ENCODE measurements at places on chromosomes 5 and 9.

GRCh38 chr5:172342918-172343317 is 59.4 kb upstream of the UBTD2 start:
- DNase-seq: no peak

GRCh38 chr5:42807722-42808447 is 3.8 kb downstream of the SELENOP start:
- DNase-seq: no peak

DNA sequence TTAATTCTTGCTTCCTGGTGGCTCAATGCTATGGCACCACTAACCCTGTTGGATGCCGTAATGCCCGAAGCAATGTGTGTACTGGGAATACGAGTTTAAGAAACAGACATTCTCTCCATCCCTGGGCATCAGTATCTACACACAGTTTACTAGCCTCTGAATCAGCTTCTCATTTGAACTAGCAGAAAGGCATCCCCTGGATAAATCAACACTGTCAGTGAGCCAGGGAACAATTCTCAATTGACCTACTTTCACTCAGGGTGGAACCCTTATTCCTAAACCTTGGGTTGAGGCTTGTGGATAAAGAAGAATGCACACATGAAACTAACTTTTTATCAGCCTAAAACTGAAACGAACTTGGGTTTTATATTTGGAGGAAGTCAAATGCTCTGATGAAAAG is 331.0 kb downstream of the GADD45G start:
- DNase-seq: no peak

DNA sequence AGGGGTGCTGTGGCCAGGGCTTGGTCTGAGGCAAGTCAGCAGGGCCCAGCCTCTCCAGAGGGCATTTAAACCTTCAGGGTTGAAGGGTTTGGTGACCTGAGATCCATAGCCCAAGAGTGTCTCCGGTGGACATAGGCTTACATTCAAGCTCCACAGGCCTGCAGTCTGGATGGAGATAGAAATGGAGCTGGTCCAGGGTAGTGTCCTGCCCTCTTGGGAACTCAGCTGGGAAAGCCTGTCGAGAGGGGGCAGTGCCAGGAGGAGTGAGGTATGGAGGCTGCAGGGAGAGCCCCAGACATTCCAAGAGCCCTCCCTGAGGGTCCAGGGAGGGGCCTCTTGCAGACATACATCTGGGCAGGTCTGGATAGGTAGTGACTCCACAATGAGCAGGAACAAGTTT is 177.0 kb upstream of the MVB12B start:
- no peak for DNase-seq

GRCh38 chr5:14998491-14998890 is 126.9 kb upstream of the ANKH start:
- DNase-seq: no peak

DNA sequence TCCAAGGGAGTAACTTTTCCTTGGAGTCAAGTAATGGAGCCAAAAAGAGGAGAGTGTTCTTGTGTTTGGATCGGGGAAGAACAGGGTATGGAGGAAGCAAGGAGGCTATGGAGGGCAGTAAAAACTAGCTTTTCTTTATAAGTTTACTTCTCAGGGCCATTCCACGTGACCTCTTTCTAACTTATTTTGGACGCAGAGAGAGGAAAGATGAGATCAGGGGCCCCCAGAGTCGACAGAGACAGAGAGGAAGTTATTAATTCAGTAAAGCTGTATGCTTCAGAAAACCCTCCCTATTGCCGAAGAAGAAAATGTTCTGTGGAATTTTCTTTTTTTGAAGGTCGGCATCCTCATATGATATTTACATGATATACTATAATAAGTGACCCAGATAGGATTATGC is 233.8 kb upstream of the MPDZ start:
- no peak for DNase-seq

- peak; percentile 42 for DNase-seq
Observed at GRCh38 chr9:129006328-129007034, 21.6 kb downstream of the SH3GLB2 start.

DNA sequence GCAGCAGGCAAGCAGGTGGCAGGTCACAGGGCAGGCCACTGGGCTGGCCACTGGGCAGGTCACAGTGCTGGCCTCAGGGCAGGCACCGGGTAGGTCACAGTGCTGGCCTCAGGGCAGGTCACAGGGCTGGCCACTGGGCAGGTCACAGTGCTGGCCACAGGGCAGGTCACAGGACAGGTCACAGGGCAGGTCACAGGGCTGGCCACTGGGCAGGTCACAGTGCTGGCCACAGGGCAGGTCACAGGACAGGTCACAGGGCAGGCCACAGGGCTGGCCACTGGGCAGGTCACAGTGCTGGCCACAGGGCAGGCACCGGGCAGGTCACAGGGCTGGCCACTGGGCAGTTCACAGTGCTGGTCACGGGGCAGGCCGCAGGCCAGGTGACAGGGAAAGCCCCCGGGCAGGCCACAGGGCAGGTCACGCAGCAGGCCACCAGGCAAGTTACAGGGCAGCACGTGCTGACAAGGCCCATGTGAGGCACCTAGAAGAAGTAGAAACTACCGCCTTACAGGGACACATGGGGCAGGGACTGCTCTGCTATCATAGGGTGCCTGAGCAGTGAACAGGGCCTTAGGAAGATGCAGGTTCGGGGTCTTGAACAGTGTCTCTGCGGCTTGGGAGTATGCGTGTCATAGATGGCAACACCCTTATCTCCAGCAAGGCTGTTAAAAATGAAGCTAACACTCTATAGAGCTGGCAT is 18.6 kb upstream of the MED10 start:
- DNase-seq: no peak

- DNase-seq: no peak
Observed at GRCh38 chr9:111898331-111899096, 1.9 kb downstream of the UGCG start.

- DNase-seq: no peak
Observed at GRCh38 chr5:175467983-175468690, 10.2 kb upstream of the SFXN1 start.

GRCh38 chr5:66382152-66382551 is 214.0 kb upstream of the MAST4 start:
- no peak for DNase-seq

DNA sequence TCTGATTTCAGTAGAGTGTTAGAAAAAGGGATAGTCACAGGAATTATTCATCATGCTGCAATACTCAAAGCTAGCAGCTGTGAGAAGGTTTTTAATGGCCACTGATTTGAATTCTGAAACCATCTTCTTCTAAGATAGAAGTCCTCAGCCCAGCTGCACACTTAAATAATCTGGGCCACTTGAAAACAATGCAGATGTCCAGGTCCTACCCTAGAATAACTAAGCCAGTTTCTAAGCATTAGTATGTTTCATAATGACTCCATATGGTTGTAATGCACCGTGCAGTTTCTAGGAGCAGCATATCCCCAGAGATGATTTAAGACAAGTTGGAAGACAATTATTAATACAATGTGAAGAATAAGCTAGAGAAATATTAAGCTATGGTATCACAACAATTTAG is 159.9 kb upstream of the FBXL17 start:
- no peak for DNase-seq

DNA sequence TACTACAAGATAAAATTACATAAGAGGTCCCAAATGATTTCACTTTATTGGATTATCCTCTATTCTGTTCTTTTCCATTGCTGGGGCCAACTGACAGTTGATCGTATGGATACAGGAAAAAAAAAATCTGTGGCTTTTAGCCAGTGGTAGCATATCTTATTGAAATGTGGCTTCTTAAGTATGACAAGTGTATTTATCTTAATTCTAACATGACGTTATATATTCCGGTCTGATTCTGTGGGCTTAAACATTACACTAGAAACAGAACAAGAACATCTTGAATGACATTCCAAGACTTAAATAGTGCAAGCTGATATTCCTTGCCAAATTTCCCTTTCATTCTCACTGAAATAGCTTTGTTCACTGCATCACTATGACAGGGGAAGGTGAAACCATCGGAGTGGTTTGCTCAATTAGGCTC is 117.9 kb downstream of the INSYN2B start:
- no peak for DNase-seq

GRCh38 chr9:22111176-22111953 is 102.3 kb upstream of the CDKN2B start:
- DNase-seq: no peak

DNA sequence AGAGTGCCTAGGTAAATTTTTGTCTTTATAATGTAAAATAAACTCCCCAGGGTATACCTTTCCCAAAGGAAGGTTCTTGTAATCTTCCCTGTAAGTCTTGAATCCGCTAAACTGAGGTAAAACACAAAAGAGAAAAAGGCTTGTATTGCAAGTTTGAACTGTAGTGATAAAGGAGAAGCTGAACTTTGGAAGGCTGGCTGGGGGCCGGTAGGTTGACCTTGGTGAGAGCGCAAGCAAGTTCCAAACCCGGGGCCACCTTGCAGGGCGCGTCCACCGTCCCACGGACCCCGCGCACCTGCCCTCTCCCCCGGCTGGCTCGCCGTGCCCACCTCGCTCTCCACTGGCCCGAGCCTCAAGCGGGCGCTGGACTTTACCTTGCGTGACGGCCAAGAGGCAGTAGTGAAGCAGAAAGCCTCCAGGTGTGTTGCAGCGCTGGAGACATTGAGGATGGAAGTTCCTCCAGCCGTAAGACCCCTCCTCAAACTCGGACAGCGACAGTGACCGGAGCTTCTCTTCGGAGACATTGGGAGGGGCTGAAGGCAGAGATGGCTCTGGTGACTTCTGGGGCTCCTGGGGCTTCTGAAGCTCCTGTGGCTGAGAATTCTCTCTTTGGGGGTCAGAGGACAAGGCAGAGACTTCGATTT is 428 bp downstream of the SLCO4C1 start:
- no peak for DNase-seq

GRCh38 chr5:132369474-132370180 is at the start of gene SLC22A5:
TSS of gene SLC22A5 (plus strand) at chr5:132369710. CDS start at chr5:132369973, 263 bp downstream.
- DNase-seq: peak; percentile 37

DNA sequence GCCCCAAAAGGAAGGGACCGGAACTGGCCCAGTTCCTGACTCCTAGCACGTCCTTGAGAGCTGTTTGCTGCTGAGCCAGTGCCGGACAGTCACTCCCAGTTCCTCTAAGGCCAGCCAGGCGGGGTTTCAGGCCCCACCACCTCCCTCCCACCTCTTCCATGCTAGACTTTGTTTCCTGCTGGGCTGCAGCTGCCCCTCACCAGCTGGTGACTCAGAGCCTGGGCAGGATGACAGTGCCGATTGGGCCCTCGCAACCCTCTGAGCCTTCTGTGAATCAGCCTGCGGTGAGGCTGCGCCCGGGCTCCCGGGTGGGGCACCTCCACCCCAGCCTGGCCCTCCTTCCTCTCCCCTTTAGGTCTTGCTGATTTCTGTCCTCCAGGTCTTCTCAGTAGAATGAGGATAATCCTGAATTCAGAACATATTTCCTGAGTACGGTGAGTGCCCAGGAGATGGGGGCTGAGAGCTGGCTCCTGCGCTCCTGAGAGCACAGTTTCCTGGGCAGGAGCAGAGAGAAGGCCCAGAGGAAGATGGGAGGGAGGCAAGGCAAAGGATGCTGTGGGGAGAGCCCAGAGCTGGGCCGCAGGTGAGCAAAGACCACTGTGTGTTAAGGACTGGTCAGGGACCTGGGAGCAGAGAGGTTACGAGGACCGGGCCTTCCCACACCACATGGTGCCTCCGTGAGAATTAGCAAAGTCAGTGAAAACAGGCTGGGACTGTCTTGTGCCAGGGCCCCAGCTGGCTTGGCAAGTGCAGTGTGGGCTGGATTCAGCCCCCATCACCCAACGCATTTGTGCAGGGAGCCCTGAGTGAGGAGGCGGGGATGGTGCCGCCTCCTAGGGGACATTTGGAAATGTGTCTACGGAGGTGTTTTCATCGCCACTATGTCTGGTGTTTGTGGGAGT is 32.9 kb upstream of the STXBP1 start:
- peak; percentile 82 for DNase-seq
